ENCODE measurements at places on chromosomes 6 and 20.

DNA sequence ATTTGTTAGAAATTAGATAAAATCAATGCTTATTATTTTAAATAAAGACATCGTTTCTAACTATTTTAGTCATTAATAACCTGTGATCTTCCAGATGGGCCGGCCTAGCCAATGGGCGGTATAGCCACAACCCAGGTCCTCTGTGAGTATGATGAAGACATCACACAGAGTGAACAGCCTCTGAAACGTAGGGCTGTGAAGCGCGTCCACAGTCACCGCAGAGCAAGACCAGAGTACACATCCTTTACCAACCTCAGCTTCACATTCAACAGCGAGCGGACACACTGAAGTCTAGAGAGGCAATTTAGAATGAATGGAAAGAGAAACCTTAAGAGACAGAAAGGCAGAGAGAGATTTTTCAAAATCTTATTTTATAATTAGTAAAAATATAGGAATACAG lies 125.0 kb upstream of the RPS6KA2 start:
- no peak for DNase-seq

- no peak for DNase-seq
Observed at GRCh38 chr20:59837623-59838394, 95.6 kb downstream of the SYCP2 start.

DNA sequence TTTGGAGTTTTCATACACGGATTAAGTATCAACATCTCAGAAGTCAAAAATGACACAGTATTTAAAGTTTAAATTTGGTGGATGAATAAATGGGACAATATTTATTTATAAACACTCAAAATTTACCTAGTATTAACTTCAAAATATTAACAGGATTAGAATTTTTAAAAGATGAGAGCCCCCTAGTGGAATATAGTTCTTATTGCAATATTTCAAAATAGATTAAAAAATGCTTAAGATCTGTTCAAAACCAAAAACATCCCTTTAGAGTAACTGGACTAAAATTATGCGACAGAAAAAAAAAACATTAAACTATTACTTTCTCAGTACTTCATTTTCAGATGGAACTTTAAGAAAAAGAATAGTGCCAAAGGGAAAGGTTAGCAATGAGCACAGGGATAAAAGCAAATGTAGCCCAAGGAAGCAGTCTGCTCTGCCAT lies 56.6 kb downstream of the SNX14 start:
- peak; percentile 48 for DNase-seq

DNA sequence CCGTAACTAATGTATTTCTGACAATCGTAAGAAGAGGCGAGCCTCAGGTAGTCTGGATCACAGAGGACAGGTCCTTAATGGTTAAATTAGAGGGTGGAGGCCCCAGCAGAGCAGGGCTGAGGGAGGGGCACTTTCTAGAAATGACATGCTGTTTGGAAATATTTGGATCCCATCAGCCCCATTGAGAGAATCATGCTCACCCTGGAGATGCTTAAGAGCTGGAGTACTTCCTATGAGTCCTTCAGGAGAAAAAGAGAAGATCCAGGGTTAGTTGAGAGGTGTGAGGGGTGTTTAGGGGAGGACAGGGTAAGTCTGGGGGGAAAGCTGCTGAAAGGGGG lies 123.0 kb downstream of the TCP11 start:
- no peak for DNase-seq

GRCh38 chr6:93727447-93727846 lies 308.1 kb upstream of the EPHA7 start:
- no peak for DNase-seq

- DNase-seq, result peak; percentile 77
Observed at GRCh38 chr20:1800777-1801176, 94.4 kb upstream of the SIRPA start.

- DNase-seq, result no peak
Observed at GRCh38 chr6:10472634-10473033, 48.5 kb upstream of the GCNT2 start.

GRCh38 chr6:141393405-141394124 lies 739.2 kb upstream of the GJE1 start:
- DNase-seq, result no peak

DNA sequence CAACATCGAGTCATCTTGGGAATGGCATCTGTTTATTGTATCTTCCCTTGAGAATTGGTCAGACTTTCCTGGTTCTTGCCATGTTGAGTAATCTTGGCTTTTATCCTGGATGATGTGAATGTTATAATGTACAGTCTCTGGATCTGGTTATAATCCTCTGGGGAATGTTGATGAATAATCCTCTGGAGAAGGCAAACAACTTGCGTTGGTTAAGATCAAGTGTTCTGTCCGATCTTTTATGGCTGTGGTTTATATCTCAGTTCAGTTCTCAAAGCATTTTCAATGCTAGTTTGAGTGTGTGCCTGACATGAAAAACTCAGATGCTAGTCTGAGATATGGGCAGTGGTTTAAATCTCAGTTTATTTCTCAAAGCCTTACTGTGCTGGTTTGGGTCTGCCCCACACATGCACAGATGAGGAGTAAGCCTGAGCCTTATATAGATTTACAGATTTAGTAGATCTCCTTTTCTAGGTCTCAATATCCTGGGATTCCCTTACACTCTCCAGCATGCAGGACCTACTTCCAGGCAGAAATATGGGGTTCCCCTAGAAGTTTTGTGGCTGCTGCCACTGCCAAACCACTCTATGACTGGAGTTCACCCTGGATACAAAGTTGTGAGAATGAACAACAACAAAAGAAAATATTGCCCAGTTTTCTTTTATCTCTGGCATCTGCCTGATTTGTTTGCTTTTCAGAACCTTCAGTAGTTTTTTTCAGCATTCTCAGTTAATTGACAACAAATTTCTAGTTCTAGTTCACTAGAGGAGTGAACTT lies 191.8 kb upstream of the MAN1A1 start:
- peak; percentile 98 for DNase-seq

DNA sequence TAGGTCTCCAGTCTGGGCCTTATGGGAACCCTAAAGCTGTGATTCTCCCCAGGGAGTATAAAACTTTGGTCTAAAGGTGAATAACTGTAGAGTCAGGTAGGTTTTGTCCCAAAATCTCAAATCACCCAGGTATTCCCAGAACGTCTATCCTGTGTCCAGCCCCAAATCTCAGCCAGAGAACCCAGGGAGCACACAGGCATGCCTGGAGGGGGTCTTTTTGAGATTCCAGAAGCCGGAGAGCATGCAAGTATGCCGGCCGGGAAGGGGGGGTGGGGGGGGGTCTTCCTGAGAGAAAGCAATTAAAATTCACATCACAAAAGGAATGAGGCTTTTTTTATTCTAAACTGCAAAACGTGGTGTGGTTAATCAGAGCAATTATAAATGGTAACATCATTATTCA lies 210.0 kb downstream of the PTPRT start:
- no peak for DNase-seq

DNA sequence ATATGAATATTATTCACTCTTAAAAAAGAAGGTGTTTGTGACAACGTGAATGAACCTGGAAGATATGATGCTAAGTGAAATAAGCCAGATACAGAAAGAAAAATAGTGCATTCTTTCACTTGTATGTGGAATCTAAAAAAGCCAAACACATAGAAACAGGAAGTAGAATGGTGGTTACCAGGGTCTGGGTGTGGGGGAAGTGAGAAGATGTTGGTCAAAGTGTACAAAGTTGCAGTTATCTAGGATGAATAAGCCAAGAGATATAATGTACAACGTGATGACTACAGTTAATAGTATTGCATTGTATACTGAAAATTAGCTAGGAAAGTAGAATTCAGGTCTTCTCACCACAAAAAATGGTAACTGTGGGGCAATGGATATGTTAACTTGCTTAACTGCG lies 151.1 kb upstream of the HCRTR2 start:
- DNase-seq, result no peak

DNA sequence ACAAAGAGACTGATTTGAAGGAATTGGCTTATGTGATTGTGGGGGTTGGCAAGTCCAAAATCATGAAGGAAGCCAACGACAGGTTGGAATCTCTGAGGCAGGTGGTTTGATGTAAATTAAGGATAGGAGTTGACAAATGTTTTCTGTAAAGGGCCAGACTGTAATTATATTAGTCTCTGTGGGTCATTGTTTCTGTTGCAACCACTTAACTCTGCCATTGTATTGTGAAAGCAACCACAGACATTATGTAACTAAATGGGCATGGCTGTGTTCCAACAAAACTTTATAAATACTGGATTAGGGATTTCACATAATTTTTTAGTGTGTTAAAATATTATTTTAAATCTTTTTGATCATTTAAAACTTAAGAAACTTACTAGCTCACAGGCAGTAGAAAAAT lies 199.2 kb upstream of the MYLIP start:
- DNase-seq, result peak; percentile 30

- no peak for DNase-seq
Observed at GRCh38 chr20:63554361-63555278, 661 bp downstream of the FNDC11 start.

- peak; percentile 73 for DNase-seq
Observed at GRCh38 chr20:10306440-10307358, 88.1 kb downstream of the SNAP25 start.

DNA sequence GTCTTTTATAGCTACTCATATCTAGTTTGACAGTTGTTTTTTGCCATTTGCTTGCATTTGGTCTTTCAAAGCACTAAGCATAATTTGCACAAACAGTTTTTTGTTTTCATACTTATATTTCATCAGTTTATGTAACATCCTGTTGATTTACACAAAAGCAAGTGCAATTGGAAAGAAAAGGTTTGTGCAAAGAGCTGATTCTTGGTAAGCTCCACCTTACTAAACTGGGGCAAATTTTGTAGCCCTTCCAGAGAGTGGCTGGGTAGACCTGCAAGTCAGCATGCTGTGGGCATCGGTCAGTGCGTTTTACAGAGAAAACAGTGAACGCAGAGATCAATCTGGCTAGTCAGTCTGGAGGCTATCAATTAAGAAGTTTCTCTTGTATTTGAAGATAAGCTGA lies 34.5 kb downstream of the TXLNB start:
- no peak for DNase-seq

GRCh38 chr6:31203345-31203979 lies 33.0 kb upstream of the POU5F1 start:
- DNase-seq, result peak; percentile 94

GRCh38 chr6:166866839-166867637 lies 89.3 kb downstream of the RNASET2 start:
- no peak for DNase-seq

DNA sequence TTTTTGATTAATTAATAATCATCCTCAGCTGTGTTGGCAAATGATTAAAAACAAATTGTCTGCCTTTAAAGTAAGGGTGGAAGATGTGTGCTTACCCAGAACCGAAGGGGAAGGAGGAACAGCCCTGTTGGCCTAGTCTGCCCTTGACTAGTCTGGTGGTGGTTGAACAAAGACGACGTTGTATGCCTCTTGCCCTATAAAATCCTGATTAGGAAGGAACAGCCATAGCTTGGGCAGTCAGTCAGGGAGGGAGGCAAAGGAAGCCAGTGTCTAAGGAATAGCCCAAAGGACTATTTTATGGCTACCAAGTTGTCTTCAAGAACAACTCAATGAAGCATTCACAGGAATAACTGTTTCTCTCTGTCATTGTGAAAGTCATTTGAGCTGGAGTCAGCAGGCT lies 70.7 kb downstream of the PRDM1 start:
- DNase-seq, result no peak

DNA sequence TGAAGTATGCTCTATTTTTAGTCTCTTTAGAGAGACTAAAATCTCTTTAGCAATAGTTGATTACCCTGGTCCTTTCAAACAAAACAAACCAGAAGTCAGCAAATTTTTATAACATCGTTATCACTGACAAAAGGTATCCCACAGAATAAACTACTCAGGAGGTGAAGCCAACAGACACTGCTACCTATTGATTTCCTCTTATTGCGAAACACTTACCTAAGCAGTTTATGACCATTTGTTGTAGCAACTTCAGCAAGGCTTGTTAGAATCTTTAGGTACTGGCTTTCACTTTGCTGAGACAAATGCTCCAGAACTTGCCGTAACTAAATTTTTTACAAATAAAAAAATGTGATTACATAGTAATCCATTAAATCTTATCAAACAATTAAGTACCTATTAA lies 64.4 kb downstream of the HACE1 start:
- DNase-seq, result no peak

DNA sequence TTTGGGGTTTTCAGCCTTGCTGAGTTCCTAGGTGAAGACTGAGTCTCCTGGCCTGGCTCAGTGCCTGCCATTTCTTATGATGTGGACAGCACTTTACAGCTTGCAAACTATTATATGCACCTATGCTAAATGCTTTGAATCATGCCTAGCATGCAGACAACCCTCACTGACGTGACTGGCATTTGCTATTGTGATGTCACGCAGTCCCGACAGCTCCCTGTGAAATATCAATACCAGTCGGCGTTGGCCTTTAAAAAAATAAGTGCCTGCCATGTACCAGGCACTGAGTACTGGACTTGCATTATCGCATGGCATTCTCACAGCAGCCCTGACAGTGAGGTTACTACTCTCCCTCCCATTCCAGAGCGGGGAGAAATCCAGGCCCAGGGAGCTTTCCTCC lies 35.5 kb downstream of the UQCC2 start:
- DNase-seq, result no peak

- DNase-seq, result no peak
Observed at GRCh38 chr6:149967591-149967990, 3.8 kb downstream of the ULBP1 start.

- peak; percentile 5 for DNase-seq
Observed at GRCh38 chr6:130724089-130724488, 103.1 kb upstream of the SMLR1 start.

DNA sequence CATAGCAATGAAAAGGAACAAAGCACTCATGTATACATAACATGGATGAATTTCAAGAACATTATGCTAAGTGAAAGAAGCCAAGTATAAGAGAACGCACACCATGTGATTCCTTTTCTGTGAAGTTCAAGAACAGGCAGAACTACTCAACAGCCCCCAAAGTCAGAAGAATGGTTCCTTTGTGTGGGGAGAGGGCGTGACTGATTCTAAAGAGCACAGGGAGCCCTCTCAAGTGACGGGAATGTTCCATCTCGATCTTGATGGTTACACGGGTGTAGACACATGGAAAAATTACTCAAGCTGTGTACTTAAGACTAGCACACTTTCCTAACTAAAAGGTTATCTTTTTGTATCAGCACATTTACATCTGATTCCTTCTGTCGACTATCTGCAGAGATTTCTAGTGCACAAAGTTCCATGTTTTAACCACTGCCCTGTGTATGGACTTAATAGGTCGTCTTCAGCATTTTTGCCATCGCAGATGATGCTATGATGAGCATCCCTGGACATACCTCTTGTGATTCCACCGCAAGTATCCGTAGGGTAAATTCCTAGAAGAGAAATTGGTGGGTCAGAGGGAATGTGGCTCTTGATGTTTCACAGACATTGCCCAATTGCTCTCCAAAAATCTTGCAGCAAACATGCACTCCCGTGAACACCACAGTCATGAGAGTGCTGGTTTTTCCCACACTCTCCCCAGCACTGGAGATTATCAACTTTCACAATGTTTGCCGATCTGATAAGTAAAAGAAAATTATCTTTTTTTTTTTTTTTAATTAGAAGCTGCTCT lies 279.3 kb downstream of the BMP7 start:
- DNase-seq, result no peak

- DNase-seq, result peak; percentile 20
Observed at GRCh38 chr20:24610341-24611115, 141.1 kb downstream of the SYNDIG1 start.

DNA sequence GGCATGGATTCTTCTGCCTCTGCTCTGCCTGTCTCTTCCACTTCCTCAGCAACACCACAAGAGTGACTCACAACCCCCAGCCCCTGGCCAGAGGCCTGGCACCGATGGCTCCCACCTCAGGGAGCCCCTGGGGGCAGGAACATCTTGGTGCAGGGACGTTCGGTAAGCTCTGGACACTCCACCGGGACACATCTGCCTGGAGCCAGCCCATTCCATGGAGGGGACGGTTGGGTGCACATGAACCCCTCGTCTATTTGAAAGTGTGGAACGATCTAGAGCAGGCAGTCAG lies 246.5 kb downstream of the ERMARD start:
- DNase-seq, result no peak
